Fibroblast of skin of left quadriceps (primary cell): ENCODE measurements at places on chromosomes 3 and 15.

DNA sequence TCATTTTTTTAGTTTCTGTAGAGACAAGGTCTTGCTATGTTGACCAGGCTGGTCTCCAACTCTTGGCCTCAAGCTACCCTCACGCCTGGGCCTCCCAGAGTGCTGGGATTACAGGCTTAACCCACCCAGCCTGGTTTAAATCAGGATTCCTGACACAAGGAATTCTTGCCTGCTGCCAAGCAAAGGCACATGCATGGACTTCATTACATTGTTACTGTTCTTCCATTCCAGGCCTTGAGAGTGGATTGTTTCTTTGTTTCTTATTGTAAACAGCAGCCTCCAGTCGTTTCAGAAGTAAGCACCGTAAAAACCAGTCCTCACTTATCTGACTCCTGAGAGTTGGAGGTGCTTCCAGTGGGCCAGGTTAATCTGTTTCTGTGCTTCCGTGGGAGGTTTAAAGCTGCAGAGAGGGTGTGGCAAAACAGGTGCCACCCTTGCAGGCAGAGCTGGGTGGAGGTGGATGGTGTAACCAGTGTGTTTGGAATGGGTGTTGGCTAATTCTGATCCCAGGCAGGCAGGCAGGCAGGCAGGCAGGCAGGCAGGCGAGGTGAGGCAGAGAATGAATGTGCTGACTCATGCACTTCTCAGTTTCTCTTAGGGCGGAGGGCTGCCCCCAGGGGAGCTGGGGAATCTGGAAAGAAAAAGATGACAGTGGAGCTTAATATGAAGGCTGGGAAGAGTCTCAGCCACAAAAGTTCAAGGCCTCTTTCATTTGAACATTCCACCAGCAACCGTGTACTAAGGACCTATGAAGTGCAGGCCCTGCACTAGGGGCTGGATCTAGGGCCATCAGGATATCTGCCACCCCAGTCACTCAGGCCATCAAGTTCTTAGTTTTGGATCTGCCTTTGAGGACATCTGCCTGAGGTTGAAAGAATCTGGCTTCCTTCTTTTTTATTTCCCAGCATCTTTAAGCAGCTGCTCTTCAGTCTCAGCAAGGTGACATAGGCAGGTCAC, 37.0 kb upstream of the CDCP1 start:
- peak; percentile 66 for DNase-seq

- DNase-seq: no peak
Observed at GRCh38 chr3:14536837-14537589, 3.1 kb downstream of the GRIP2 start.

DNA sequence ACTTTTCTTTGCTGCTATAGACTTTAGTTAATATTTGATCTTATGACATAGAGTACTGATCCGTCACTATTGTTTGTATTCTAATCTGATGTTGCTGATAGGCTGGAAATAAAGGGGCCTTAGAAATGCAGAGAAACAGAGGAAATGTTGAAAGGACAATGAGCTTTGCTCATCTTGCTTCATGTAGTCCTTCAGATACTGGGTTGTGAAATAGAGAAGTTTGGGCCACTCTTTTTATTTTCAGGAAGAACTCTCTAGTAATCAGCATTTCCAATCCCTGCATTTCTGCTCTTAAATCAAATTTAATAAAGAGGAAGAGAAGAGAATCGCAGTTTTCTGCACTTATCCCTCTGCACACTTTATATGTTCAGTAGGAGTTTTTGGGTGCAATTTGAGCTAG, 192.8 kb upstream of the THBS1 start:
- no peak for DNase-seq

GRCh38 chr3:30778933-30779332, 115.5 kb downstream of the GADL1 start:
- DNase-seq: no peak

- DNase-seq: no peak
Observed at GRCh38 chr15:101156061-101156460, 95.8 kb downstream of the CHSY1 start.

GRCh38 chr3:42734263-42734860, 31.8 kb upstream of the HHATL start:
- DNase-seq: no peak

DNA sequence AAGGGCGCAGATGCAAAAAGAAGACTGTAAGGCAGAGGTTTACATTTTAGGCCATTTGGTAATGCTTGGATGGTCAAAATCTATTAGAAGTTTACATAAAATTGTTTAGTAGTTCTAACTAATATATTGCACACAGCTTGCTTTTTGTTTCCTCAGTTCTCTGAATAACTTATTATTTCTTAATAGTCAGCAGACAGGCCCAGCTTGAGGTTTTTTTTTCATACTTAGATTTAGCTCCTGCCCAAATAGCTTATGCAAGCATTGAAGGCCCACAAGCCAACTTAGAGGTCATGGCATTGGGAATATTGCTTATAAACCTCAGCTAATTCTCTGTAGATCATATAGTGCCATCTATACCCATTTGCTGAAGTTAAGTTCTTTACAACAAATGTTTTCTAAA, 172.5 kb downstream of the RAP2B start:
- no peak for DNase-seq

GRCh38 chr3:155807823-155808222, 1.7 kb upstream of the C3orf33 start:
- DNase-seq: no peak

DNA sequence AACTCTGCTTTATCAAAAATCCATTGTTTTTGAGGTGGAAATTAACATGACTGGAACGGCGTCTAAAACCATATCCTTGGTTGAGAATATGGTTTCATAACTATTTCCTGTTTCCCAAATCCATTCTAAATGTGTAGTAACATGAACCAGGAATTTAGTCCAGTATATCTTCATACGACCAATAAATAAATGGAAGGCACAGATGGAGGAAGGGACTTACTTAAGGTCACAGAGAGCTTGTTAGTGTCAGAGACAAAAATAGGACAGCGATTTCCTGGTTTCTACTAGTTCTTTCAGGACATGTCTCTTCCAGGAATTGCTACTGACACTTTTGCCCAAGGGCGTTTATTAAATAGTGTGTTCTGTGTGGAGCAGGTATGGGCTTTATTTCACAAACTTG, 41.2 kb downstream of the HES1 start:
- DNase-seq: no peak

DNA sequence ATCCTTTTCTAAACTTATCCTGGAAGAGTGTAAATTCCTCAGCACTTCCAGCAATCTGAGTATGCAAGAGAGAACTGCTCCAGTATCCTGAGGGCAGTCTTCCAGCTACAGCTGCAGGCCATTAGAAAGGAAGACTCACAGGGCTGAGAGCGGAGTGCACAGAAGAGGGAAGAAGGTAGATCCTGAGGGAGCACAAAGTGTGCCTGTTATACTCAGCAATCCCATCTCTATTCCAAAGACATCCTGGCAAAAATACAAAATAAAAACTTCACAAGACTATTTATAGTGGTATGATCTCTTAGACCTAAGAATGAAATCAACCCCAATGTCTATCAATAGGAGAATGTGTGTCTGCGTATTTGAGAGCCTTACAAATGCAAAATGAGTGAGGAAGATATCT, 292.0 kb downstream of the ZIC1 start:
- DNase-seq: peak; percentile 25

DNA sequence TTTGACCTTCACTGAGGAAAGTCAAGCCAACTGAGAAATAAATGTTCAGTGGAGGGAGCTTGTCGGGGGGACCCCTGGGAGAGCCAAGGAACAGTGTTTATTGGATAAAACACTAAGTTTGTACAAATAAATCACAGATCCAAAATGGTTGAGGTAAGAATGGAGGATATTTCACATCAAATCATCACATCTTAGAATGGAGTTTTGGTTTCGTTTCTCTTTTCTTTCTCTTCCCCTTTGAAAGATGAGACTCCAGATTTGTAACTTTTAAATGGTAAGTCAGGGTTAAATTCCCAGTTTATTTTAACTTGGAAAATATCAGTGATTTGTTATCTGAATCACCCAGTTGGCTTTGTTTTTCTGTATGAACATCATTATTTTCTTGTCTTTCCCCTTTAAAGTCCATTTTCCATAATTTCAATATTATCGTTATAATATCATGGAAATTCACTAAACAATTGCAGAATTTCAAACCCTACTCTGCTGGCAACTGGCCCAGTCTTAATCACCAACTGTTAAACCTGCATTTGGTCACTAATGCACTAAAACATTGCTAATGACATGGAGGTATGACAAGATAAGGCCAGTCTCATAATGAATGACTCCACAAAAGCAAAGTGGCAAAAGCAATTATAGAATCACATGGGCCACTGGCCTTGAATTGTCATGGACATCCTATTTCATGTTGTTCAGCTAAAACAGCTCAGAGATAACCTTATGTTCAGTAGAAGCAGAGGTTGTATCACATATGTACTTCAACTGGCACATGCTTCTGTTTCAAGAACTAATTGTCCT, 295.1 kb downstream of the SHOX2 start:
- no peak for DNase-seq

DNA sequence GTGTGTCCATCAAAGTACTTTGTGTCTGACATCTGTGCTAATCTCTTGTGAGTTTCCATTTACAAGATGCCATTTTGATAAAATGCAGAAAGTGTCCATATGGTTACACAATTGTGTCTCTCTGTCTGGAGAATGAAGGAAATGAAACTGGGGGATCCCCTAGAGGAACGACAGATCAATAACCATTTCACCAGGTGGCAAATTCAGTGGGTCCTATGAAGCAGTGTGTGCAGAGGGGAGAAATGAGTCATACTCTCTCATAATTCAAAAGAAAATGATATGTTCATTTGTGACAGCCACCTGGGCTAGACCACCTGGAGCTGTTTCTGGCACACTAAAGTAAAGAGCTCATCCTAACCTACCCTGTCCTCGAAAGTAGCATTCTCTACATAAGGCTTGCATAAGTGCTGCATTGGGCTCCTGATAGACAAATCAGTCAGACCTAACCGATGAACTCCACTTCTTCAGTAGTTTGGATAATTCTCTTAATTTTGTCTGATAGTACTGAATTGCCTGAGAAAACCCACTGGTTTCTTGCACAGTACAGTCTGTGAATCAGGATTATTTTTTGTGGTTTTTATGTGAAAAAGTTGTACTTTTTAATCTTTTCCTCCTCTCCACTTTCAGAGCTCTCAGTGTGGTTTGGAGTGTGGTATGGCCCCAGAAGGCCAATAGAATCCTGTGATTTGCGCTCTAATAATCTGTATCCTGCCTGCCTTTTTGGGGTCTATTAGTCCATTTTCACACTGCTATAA, 10.3 kb upstream of the CD47 start:
- DNase-seq: no peak

- DNase-seq: no peak
Observed at GRCh38 chr15:41971895-41972252, 483 bp downstream of the EHD4 start.

DNA sequence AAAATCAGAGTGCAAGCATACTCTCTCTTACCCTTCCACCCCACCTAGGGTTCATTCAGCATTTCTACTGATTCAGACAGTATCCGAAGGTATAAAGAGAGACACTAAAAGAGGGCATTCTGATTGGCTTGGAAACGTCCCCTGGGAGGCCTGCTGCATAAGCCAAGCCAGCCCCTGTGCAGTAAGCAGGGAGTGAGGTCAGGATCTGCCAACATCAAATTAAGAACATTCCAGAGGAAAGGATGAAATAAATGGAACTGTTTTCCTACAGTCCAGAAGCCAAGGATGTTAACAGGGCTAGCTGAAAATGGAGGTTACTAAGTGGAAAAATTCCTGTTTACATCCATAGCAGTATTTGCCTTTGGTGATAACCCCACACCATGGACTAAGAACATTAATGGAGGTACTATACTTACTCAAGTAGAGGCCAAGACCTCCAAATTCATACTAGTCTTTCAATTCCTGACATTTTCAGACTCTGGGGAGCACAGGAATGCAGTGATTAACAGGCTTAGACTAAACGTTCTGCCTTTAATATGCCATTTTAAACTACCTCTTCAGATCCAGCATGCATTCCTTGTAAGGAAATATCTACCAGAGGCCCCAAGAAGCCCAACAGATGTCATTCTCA, 34.5 kb downstream of the NPTN start:
- no peak for DNase-seq

DNA sequence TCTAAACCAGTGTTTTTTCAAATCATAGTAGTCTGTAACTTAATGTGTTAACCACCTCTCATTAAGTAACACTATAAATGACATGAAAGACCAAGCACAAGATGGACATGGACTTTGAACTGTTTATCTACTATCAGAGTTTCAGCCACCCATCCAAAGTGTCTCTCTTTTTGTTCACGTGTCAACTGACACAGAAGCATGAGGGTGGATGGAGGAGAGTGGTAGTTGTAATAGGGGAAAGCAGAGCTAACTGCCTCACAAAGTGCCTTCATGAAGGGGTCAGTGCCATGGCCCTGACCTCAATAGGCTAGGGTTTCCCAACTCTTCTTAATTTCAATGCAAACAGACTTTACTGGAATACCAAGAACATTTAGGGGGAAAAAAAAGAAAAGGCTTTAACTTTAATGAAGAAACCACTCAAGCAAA, 32.1 kb upstream of the TRPM7 start:
- DNase-seq: no peak

GRCh38 chr3:11438646-11439045, 166.4 kb downstream of the ATG7 start:
- DNase-seq: no peak

DNA sequence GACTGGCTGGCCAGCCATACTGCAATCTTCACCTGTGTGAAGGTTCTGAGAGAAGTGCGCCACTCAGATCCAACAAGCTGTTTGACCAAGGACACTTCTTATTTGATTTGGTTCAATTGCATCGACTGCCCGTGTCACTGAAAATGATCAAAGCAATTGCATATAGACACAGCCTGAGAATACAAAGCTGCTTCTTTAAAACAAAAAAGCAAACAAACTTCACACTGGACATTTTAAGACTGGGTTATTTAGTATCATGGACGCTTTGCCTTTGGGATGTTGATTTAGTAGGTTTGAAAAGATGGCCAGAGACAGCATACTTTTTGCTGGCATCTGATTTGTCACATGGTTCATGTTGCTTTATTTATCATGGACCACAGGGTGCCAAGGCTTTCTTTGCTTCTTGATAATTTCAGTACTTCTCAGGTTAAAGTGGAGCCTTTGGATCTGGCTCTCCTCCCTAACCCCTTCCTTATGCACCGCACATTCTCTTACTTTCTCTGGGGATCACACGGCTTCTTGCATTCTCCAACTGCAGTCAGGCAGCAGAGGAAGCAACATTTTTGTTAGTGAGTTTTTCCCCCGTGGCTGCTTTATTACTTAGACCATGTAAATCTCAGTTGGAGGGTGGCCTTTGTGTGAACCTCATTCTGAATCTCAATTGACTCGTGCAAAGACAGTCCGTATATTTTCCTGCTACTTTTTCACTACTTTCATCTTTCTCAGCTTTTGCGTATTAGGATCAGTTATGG, 151.0 kb downstream of the CD47 start:
- no peak for DNase-seq

DNA sequence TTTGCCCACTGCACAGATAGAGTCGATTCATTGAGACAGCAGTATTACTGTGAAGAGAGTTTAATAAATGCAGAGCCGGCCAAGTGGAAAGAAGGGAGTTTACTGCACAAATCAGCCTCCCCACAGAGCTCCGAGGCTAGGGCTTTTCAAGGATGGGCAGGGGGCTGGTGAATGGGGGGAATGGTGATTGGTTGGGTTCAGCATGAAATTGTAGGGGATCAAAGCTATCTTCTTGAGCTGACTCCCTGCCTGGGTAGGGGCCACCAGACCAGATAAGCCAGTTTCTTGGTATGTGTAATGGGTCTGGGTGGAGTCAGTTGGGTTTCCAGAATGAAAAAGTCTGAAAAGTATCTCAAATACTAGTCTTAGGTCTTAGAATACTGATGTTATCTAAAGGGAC, 66.6 kb downstream of the SYNPR start:
- no peak for DNase-seq
